NCI-H2171 treated with DMSO at 0.1 percent for 48 hours (cell line): ENCODE measurements at places on chromosomes 6 and 20.

DNA sequence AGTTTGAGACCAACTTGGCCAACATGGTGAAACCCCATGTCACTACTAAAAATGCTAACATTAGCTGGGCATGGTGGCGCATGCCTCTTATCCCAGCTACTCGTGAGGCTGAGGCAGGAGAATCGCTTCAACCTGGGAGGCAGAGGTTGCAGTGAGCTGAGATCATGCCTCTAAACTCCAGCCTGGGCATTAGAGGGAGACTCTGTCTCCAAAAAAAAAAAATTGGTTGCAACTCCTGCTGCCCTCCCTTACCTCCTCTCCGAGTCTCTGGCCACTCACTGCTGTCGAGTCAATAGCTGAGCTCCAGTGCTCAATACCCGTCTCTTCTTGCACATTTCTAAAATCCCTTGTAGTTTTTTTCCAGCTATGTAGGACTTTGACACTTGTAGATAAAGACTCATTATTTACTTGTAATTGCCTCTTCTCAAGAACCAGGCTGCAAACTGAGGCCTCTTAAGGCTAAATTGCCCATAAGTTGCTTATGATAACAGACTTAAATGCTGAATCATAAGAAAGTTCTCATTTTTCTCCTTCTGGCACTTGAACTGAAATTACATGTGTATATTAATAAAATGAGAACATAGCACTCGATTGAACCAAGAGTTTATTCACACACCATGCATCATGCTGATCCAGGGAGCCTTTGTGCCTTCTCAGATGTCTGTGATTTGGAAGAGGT, 13.8 kb downstream of the HECA start:
- DNase-seq = no peak

- DNase-seq = peak; percentile 41
Observed at GRCh38 chr6:106608080-106608668, 21.1 kb downstream of the RTN4IP1 start.

DNA sequence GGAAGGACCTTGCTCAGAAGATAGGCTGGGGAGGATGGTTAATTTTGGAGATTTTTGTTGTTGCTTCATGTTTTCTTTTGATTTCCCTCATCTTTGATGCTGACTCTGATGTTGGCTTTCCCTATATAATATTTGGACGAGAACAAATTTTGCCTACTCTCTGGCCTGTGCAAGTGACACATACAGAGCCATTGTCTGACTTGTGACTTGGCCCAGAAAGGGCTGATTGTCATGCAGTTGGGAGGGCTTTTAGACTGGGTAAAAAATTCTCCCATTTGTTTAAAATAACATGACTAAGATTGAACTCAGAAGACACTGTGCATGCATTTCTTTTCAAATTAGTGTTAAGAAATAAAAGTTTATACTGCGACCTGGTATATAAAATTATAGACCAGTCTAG, 98.6 kb upstream of the SUPT3H start:
- DNase-seq = no peak

DNA sequence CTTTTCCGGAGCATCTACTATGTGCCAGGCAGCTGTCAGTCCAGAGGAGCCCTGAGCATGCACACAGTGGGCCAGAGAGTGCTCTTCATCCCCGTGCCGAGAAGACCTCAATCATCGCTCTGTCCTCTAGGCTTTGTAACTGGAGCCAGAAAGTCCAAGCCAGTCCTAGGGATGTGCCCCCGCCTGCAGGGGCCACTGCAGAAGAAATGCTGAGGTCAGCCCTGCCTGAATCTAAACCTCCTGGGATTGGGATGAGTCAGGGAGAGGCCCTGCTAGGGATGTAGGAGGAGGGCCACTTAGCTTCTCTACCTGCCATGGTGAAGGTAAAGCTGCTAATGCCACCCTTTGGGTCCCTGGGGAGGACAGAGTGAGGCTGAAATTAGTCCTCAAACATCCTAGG, 146.8 kb downstream of the CDC5L start:
- DNase-seq = no peak

GRCh38 chr6:28408076-28408802, 8.7 kb upstream of the ZSCAN12 start:
- DNase-seq = no peak

- DNase-seq = no peak
Observed at GRCh38 chr6:105318660-105319059, 84.2 kb downstream of the PREP start.
